GM20000 (cell line): ENCODE measurements at places on chromosomes 7 and 10.

DNA sequence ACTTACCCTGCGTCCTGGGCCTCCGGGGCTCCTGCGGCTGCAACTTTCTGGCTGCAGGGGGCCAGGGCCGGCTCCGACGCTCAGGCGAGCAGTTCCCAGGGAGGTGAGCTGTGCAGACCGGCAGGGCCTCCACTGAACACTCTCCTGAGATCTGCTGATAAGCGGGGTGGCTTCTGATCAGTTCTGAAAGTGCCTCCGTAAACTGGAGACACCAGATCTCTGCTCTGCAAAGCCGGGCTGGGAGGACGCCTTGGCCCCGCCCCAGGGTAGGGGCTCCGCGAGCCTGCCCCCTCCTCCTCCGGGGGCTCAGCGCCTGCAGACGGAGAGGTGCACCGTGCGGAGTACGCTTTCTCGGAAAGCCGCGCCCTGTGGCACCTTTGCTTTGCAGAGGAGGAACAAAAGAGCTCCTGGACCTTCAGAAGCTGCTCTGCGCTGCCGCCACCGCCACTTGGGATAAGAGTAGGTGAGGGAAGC lies 141.3 kb upstream of the VKORC1L1 start:
- no peak for DNase-seq

DNA sequence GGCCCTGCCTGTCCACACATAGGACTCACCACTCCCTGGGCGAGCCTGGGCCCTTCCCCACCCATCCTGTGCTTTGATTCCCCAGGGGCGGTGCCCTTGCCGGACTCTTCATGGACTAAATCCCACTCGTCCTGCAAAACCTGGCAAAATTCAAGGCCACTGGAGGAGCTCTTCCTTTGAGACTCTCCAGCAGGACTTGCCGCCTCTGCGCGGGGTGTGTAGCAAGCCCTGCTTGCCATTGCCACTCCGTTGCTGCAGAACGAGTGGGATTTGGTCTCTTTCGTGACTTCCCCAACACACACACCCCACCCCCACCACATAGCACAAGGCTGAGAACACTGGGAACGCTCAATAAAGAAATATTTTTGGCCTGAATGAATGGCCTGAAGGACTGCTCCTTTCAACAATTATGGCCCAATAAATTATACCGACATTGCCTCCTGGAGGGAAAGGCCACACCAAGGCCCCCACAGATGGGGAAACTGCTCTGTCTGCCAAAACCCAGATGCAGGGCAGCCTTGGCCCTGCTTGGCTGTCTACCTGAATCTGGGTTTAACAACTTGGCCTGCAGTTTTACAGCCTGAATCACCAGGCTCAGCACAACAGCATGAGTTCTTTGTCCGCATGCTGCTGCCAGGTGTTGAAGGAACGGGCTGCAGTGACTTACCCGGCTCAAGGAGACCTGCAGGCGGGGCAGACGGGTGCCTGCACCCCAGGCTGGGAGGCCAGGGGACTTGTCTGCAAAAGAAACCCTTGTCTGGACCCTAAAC lies 72.8 kb upstream of the KAT6B start:
- no peak for DNase-seq

DNA sequence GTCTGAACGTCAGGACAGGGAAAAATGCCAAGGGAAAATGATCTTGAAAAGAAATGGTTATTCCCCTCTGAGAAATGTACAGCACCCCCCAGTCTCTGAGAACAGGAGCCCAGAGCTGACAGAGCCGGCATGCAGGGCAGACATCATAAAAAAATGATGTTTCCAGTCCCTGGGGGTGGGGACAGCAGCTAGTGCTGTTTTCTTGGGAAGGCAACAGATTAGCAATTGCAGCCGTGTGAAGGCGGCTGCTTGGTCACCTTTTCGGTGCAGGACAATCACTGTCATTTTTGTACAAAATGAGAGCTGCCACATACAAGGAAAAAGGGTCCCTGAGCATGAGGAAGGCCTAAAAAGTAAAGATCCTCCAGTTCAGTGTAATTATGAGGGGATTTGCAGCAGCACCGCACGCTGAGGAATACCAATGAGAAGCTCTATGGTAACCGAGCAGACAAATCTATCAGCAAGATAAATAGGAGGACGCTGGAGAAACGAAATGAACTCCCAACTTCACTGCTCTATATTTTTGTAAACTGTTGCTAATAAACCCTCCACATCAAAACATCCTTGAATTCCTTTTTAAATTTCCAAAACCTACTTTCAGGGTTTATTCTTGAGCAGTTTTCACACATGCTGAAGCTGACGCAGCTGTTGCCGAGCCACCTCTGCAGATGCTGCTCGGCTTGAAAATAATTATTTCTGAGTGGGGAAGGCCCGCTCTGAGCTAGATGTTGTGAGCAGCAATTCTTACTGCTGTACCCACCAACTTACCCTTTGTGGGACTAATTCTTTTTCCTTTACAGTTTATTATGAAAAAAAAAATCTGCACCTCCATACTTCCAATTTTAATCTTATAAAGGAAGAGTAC lies 98.2 kb upstream of the NEBL start:
- no peak for DNase-seq

DNA sequence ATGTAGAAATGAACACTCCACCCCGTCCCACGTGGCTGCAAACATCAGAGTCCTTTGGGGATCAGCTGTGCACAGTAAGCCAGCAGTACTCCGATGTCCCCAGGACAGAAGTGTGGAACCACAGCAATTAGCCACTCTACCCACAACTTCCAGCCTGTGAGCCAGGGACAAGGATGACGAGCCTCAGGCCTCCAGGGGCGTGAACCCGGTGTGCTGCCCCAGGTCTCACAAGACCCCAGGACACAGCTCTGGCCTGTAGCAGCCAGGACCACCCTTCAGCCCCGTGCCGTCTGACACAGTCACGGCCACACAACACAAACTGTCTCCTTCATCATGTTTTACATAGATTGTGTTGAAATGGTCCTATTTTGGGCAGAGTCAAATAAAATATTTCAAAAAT lies 113.0 kb upstream of the DIP2C start:
- DNase-seq, result no peak

GRCh38 chr10:9800571-9800970 lies 1217.1 kb upstream of the CELF2 start:
- no peak for DNase-seq

DNA sequence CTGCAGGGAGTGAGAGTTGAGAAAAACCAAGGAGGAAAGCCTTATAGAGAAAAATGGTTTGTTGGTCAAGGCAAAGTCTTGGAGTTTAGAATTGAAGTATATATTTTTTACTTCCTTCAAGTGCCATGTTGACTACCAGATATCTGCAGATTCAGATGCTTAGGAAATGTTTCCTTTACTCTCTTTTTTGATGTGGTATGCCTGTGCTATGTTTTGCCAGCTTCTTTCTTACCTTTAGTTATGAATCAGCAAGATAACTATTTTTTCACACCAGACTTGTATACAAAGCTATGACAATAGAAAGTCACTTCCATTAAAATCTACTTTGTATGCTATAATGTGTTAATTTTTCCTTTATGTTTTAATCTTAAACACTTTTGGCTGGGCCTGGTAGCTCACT lies 3.6 kb downstream of the R3HCC1L start:
- DNase-seq, result no peak

- no peak for DNase-seq
Measured at GRCh38 chr10:127198721-127199120, 2.3 kb upstream of the INSYN2A start.
